Daoy (cell line): ENCODE measurements at places on chromosomes 16 and 17.
A peak's percentile ranks its signal among the peaks of the same experiment; 100 is the strongest.

- DNase-seq, result no peak
Observed at GRCh38 chr17:27990100-27990499, 52.4 kb upstream of the NLK start.

DNA sequence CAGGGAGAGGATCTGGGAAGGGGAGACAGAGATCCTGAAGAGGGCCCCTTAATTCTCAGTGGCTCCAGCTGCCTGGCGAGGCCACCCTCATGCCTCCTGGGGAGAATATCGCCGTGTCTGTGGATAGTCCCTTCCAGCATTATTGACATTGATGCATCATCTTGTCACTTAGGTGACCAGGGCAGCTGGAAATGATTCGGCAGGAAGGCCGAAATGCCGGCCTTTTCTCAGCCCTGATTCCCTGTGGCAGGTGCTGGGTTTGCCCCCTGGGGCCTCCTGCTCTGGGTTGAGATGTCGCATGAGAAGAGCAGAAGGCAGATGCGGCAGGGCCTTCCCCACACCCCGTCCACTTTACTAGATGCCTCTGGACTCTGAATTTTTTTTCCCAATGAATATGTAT is 89.5 kb downstream of the RAP1GAP2 start:
- no peak for DNase-seq

GRCh38 chr17:57354673-57355072 is 98.3 kb downstream of the MSI2 start:
- DNase-seq, result no peak

GRCh38 chr16:17339764-17340541 is 130.8 kb downstream of the XYLT1 start:
- DNase-seq, result no peak

GRCh38 chr17:77684803-77685798 is 273.4 kb upstream of the TNRC6C start:
- DNase-seq, result no peak

- peak; percentile 65 for DNase-seq
Observed at GRCh38 chr17:49575679-49576087, at the start of gene NXPH3. NXPH3 (plus strand) TSS chr17:49575871; CDS start chr17:49576220, 349 bp downstream.

GRCh38 chr16:10561425-10561824 is 19.0 kb downstream of the EMP2 start:
- DNase-seq, result no peak

DNA sequence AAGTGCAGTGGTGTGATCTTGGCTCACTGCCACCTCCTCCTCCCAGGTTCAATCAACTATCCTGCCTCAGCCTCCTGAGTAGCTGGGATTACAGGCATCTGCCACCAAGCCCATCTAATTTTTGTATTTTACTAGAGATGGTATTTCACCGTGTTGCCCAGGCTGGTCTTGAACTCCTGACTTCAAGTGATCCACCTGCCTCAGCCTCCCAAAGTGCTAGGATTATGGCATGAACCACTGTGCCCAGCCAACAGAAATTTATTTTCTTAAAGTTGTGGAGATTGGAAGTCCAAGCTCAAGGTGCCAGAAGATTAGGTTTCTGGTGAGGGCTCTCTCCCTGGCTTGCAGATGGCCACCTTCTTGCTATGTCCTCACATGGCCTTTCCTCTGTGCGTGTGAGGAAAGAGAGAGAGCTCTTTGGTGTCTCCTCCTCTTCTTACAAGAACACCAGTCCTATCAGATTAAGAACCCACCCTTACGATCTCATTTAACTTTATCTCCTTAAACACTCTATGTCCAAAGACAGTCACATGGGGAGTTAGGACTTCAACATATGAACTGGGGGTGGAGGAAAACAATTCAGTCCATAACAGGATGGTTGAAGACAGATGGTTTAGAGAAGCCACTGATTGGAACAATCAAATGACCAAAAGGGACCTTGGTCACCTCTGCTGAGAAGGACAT is 31.8 kb downstream of the C16orf82 start:
- no peak for DNase-seq

- DNase-seq, result no peak
Observed at GRCh38 chr17:39533891-39534290, 72.6 kb downstream of the CDK12 start.

DNA sequence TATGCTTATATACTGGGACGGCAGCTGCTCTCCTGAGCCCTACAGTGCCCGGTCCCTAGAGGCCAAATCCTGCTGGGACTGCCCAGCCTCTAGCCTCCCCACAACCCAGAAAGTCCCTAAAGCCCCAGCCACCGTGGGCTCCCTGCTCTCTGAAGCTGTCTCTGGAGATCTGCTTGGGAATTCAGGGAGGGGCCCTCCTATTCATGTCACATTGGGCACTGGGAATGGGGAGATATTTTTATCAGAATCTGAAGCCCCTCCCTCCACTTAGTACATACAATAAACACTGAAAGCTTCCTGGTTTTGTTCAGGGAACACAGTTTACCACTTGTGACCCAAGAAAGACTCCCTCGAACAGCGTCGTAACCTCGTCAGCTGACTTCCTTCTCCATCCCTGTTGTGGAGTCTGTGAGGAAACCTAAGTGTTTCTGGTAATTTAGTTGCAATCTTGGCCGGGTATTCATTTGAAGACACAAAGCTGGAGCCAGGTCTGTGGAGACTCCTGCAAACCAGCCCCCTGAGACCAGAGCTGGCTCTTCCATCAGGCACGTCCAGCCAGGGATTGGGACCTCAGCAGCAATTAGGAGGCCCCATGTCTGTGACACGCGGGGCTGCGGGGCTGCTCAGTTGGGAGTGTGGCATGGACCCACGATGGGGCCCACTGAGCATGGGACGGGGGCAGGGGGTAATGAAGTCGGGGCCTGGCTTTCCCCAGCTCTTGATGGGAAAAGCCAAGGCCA is 38.5 kb downstream of the PGS1 start:
- DNase-seq, result no peak

- no peak for DNase-seq
Observed at GRCh38 chr17:44170499-44171201, at the start of gene ASB16. ASB16 (plus strand) TSS chr17:44170704; CDS start chr17:44170790, 86 bp downstream.

DNA sequence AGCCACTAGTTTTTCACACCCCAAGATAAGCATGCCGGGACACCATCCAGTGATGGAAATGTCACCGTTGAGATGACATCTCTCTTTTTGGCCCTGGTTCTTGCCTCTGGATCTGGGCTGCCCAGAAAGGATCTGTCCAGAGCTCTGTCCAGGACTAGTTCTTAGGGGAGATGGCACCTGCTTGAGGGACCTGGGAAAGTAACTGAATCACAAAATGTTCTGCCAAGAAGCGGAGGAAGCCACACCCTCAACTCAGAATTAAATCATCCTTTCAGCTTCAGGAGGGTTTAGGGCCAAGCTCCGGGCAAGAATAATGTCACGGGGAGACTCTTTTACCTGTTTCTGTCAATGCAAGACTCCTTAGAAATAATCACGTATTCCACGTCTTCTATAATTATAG is 248.6 kb downstream of the MAF start:
- DNase-seq, result no peak

GRCh38 chr16:23597003-23597756 is 1.1 kb upstream of the NDUFAB1 start:
- DNase-seq, result peak; percentile 29

DNA sequence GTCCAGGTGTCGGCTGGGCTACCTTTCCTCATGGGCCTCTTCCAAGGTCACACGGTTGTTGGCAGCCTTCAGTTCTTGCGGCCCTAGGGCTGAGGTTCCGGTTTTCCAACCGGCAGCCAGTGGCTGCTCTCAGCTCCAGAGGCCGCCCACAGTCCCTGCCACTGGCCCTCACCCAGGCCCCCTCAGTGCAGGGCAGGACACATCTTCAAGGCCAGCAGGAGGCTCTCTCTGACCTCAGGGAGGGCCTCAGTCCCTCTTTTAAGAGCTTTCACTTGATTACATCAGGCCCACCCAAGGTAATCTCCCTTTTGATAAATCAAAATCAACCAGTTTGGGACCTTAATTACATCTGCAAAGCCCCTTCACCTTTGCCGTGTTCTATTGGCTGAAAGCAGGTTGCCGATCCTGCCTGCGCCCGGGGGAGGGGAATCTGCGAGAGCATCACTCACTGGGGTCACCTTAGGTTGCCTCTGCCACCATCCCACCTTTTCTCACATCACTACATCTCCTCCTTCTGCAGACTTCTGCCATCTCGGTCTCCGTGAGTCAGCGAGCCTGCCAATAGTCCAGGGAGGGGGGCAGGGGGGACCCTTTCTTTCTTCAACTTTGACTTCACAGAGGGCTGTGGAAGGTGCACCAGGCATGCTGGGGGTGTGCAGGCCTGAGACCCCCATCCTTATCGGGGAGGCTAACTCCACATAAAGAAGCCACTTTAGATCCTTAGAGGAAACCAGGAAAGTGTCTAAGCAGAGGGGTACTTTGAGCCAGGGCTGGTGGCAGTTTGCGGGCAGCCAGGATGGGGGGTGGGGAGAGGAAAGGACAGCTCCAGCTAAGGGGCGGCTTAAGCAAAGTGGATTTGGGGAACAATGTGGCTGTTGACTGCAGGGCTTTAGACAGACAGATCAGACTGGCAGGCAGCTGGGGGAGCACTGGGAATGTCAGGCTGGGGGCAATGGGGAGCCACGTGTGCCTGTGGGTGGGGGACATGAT is 28.8 kb upstream of the NXPH3 start:
- DNase-seq, result no peak

DNA sequence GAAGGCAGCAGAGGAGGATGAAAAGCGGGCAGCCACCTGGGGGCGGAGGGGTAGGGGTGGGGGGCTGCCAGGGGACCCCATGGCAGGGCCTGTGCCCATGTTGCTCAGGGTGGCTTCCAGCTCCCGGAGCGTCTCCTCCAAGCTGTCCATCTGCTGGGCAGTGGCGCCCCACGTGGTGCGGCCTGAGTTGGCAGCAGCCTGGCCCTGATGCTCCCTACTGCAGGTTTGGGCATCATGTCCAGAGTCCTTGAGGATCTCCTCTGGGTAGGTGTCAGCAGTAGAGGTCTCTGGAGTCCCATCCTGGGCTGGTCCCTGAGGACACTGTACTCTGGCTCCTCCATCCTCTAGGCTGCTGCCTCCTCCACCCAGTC is 60.9 kb downstream of the SRCIN1 start:
- no peak for DNase-seq

DNA sequence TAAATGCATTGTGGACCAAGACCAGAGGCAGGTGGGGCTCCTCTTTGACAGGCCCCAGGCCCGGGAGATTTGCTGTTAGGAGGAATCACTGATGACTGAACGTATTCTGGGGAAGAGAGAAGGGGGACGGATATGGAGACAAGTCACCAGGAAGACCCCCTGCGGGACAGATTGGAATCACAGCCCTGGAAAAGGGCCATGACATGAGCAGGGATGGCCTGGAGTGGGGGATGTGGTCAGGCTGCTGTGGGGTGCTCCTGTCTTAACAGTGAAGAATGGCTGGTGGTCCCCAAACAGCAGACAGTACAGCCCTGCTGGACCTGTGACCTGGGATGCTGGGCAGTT is 23.7 kb upstream of the MGAT5B start:
- no peak for DNase-seq

DNA sequence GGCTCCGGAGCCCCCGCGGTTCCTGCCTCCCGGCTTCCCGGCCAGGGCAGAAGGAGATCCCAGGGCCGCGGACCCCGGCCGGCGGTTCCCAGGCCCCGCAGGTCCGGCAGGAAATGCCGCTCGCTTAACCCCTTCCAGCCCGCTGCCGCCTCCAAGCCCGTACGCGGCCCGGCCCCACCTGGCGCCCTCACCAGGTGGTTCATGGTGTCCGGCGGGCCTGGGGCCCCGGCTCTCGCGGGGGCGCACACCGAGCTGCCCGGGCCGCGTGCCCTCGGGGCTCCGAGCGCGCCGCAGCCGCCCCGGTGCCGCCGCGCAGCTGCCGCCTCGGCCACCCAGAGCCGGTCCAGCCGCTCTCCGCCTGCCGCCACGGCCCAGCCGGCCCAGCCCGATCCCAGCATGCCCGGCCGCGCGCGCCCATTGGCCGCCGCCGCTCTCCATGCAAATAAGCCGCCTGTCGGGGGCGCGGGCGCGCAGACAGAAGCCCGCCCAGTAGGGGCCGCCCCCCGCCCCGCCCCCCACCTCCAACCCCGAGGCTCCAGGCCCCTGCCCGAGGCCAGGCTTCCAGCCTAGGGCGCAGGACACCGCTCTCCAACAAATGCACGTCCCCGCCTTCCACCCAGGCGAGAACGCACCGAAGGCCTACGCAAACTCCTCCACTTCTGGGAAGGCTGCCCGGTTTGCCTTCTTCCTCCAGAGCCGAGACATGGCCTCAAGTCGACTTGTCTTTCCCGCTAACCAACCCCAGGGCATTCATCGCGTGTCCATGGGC is at the start of gene BCAR1:
TSS of gene BCAR1 (minus strand) at position 345 of the 769 bp plus-strand sequence. CDS start at position 203, 142 bp downstream.
- DNase-seq, result peak; percentile 93

- no peak for DNase-seq
Observed at GRCh38 chr16:70302745-70303144, 3.8 kb downstream of the DDX19B start.

GRCh38 chr17:4220655-4221054 is 43.1 kb downstream of the ANKFY1 start:
- DNase-seq, result no peak

GRCh38 chr16:75000481-75001081 is 1.8 kb downstream of the ZNRF1 start:
- peak; percentile 58 for DNase-seq

- no peak for DNase-seq
Observed at GRCh38 chr16:57489229-57489628, 2.9 kb upstream of the DOK4 start.

GRCh38 chr16:11024333-11025053 is 80.1 kb downstream of the CLEC16A start:
- no peak for DNase-seq

GRCh38 chr16:55569025-55569424 is 2.5 kb downstream of the CAPNS2 start:
- no peak for DNase-seq

DNA sequence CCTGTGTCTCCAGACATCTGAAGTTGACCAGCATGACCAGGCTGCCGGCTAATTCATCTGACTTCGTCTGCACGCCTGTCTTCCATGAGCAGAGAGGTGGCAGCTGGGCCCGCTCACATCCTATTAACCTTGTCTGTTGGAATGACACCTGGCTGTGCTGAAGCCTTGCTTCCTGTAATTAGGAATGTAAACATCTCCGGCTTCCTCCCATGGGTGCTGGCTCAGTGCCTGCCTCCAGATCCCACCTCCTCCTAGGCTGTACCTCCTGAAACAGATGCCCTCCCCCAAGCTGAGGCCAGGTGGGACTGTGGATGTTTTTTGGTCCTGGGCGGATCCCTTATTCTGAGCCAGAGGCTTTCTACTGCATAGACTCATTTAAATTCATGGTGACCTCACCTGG is 296.3 kb downstream of the HS3ST4 start:
- no peak for DNase-seq

- DNase-seq, result no peak
Observed at GRCh38 chr17:77189148-77189547, 48.4 kb downstream of the SEC14L1 start.

- DNase-seq, result peak; percentile 55
Observed at GRCh38 chr17:50181591-50182560, 16.1 kb downstream of the SGCA start.
